NCI-H2081 (cell line): ENCODE measurements at places on chromosomes 12 and 14.

- DNase-seq: no peak
Observed at GRCh38 chr12:120662879-120663278, 22.5 kb downstream of the CABP1 start.

DNA sequence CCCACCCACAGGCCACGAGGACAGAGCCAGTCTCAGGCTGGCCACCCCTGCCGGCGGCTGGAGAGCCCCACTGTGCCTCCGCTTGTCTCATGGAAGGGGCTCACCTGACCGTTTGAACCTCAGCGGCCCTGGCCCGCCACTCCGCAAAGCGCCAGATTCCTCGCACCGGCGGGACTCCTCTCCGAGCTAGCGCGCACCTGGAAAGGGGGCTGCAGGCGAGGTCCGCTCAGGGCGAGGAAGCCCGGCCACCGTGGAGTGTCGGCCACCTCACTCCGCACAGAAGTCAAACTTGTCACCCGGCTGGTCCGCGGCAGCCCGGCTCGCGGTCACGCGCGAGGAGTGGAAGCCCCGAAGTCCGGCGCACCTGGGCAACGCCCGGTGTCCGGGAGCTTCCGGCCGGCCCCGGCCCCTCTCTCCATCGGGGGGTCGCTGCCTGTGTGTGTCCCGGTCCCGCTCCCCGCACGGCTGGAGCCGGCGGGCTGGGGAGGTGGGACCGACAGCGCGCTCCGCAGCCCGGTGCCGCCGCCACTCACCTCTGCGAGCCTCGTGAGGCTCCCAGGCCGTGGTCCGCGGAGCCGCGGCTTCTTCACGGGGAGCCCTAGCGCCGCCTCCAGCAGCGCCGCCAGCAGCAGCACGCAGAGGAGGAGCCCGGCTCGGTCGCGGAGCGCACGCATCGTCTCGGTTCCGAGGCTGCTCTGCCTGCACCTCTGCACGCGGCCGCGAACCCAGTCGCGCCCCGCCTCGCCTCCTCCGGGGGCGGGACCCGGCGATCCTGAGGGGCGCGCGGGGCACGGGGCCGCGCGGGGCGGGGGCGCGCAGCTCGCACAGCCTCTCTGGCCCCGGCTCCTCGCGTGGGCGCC is at the start of gene ISM2:
Gene ISM2 (minus strand): TSS at position 697 of the 860 bp plus-strand sequence. CDS start 23 bp downstream, at position 674.
- DNase-seq: peak; percentile 44

GRCh38 chr14:63163306-63163705 is 40.9 kb upstream of the RHOJ start:
- DNase-seq: no peak

- no peak for DNase-seq
Observed at GRCh38 chr14:50828721-50829488, 2.1 kb downstream of the NIN start.

DNA sequence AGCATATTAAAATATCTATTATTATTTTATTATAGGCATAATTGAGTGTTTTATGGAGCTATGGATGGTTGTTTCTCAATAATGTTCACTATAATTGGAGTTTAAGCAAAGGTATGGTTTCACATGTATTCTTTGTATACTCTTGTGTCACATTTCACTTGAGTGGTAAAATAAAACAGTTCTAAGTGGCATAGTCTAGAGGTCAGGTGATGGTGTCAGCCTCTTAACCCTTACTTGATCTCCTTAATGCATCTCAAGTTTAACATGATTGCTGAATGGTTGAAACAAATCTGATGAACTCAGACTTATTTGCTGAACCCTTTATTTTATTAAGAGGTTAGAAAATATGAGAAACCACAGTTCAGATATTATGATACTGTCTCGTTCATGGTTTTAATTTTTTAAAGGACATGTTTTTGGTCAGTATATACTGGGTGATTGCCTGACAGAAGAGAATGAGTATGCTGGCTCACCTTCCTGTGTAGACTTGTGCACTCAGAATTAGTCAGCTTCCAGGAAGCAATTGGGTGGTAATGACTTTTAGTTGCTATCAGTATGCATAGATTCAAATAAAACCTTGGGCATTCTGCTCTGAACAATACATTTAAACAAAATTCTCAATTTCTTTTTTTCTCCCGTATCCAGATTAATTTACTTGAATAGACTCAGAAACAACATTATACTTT is 464.6 kb downstream of the PCNX1 start:
- no peak for DNase-seq

- DNase-seq: no peak
Observed at GRCh38 chr12:105967038-105967776, 171.5 kb downstream of the NUAK1 start.

DNA sequence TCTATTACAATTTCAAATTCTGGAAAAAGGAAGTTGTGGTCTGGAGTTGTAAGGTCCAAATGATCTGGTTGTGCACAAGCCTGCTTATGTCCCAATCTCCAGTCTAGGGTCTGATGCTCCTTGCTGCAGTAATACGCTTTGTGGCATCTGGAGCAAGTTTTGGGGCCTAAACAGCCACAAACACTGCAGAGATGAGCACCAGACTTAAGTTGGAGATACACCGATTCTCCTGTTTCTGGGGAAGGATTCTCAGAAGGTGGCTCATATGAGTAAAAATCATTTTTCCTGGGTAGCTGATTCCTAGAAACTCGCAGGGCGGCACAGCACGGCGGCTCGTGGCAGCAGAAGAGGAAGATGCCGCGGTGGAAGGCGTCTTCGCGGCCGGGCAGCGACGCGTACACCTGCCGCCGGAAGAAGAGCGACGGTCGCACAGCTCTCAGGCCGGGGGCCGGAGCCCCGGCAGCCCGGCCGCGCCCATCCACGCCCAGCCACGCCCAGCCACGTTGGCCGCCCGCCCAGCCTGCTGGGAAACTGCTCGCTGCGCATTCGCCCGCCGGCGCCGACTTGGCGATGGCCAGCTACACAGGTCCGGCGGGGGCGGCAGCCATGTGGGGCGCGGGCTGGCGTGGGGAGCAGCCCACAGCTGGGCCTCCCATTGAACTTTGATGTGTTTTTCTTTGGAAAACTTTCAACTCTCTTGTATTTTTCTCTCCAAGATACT is 129.0 kb downstream of the ASCL4 start:
- DNase-seq: peak; percentile 90

- no peak for DNase-seq
Observed at GRCh38 chr12:79406993-79407392, 283.8 kb downstream of the PAWR start.

GRCh38 chr12:111748151-111748672 is 18.5 kb upstream of the ALDH2 start:
- no peak for DNase-seq

DNA sequence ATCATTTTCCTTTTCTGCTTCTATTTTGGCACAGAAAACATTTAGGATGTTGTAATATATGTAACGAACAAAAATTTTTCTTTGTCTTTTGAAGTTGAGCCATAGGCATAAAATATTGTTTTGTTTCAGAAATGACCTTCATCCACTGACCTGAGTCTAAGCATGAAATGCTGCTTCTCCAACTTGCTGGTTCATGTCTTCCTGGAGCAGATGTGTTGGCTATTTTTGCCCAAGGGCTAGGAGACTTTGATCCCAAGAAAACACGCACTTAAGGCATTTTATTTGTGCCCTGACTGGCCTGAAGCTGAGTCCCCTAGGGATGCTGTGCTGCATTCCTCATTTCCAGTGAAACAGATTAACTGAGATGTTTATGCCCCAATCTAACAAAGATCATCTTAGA is 27.2 kb upstream of the ALG10B start:
- DNase-seq: no peak

GRCh38 chr12:117404203-117404853 is 42.9 kb upstream of the NOS1 start:
- no peak for DNase-seq
